ENCODE measurements at places on chromosomes 6 and 20.
A peak's percentile ranks its signal among the peaks of the same experiment; 100 is the strongest.

DNA sequence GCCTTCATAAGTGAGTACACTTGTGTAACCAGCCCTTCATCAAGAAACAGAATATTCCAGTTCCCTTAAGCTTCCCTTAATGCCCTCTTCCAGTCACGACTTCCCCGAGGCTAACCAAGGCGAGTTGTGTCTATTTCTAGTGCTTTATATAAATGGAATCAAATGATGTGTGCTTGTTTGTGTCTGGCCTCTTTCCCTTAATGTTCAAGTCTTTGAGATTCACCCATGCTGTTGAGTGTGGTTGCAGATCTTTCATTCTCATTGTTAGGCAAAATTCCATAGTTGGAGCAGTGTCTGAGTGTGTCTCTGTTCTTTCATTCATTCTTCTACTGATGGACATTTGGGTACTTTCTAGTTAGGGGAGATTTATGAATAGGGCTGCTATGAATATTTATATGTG, 135.0 kb downstream of the CEBPB start:
- no peak for DNase-seq

DNA sequence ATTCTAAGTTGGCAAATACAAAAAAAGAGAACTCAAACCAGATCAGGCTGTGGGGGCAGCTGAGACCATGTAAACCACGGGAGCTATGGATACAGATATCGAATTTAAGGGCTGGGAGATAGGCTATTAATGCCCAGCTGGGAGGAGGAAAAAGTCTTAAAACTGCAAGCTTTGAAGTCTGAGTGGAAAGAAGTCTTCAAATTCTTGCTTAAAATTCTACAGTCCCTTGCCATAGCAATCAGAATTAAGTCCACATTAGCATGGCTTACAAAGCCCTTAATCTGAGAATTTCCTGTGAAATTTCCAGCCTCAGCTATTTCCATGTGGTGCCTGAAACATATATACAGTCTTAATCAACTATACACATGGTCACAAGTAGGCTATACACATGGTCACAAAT, 465.0 kb upstream of the HSF2 start:
- DNase-seq = no peak

DNA sequence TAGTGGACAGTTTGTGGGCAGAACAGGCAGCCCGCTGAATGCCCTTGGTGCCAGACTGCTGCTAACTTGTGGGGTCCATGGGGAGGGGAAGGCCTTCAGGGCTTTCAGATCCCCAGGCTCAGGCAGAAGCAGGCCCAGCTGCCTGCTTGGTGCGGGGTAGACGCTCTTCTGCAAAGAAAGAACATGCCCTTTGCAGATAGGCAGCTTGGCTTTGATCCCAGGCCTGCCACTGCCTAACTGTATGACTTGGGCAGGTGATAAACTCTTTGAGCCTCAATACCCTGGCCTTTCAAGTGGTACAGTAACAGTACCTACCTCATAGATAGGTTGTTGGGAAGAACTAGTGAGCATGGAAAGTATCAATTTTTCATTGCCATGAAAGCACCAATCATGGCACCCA, 28.4 kb downstream of the CHMP4B start:
- DNase-seq = no peak

- no peak for DNase-seq
Measured at GRCh38 chr6:43091020-43091419, 14.9 kb downstream of the PTK7 start.

DNA sequence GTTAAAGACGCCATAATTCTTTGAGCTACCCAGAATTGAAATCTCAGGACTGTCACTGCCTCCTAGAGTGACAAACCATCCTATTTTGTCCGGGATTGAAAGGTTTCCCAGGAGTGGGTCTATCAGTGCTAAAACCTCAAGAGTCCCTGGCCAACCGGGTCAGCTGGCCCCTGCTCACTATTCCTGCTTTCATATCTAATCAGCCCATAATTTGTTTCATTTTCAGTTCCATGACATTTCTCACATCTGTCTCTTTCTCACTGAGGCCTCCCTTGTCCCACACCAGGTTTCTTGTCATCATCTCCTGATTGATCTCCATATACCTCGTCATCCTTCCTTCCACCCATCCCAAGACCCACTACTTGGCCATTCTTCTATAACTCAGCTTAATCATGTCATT, 98.2 kb downstream of the SLC35B3 start:
- DNase-seq = no peak

GRCh38 chr6:154367336-154367735, 10.7 kb upstream of the IPCEF1 start:
- DNase-seq = no peak

GRCh38 chr6:169932491-169932890, 181.1 kb downstream of the ERMARD start:
- no peak for DNase-seq

GRCh38 chr6:17432356-17432755, 39.0 kb downstream of the CAP2 start:
- DNase-seq = no peak

- no peak for DNase-seq
Measured at GRCh38 chr6:103729658-103730057, 1130.1 kb downstream of the HACE1 start.

GRCh38 chr6:5632348-5632935, 371.1 kb downstream of the FARS2 start:
- DNase-seq = no peak

DNA sequence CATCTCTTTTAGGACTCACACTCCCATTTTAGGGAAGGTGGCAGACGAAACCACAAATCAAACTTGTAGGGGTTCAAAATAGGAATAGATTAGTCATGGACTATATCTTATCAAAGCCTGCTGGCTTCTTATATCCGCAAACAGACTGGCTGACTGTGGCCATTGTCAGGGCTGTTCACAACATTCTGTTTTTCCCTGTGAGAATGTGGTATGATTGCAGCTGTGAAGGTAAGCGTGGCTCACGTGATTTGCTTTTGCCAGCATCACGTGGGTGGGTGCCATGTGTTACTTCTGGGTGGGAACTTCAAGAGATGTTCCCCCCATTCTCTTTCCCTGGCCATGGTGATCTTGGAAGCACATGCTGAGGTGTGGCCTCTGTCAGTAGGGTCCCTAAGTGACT, 5.9 kb downstream of the IP6K3 start:
- DNase-seq = no peak

DNA sequence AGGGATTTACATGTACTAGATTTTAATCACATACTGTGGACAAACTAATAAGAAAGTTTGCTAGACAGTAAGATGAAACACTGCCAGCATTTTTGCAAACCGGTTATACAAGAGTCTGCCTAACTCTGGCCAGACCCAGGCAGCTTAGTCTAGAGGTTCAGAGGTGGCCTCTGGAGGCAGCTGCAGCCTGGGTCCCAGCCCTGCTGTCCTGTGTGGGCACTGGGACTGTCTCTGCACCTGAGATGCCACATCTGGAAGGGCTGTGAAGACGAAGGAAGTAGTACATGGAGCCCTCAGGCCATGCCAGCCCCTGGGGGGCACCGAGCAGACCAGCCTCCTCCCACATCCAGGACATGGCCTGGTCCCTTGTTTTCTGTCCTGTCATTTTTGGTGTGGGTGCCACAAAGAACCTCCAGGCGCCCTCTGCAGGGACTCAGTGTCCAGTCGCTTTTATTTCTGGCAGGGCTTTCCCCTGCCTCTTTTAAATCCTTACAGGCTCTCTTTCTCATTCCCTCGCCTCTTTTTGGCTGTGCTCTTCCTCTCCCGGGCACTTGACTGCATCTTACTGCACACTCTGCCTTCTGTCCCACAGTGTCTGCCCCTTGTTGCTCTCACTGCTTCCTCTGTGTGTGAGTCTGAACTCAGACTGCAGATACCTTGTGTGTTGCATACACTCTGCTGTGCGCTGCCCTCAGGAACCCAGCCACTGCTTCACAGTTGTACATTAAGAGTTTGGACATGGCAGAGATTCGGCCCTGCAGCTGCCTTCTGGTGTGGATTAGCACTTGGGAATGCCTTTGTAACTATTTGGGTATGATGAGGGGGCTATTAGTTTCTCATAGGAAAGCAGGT, 216.7 kb downstream of the ZDHHC14 start:
- DNase-seq = no peak

DNA sequence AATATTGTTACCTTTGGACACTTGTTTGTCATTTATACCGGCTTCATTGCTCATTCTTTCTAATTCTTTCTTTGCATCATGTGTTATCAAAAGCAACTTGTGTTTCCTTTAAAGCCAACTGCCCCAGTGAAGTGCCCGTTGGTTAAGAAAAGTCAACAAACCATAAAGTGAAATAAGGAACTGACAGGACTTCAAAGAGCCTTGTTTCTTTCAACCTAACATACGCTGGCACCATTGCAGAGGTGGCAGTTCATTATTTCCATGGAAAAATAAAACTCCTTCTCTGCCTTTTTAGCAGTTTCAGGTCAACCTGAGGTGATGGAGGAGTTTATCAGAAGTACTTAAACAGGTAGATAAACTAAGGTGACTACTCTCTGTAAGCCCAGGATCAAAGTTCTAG, 28.8 kb downstream of the FERMT1 start:
- no peak for DNase-seq

GRCh38 chr6:160927416-160927815, 64.2 kb upstream of the MAP3K4 start:
- no peak for DNase-seq

DNA sequence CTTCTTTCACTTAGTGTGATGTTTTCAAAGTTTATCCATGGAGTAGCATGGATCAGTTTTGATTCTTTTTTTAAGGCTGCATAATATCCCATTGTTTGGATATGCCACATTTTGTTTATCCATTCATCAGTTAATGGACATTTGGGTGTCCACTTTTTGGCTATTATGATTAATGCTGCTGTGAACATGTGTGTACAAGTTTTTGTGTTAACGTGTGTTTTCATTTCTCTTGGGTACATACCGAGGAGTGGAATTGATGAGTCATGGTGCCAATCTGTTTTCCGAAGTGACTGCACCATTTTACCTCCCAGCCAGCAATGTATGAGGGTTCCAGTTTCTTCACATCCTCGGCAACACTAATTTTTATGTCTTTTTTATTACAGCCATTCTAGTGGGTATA, 78.4 kb upstream of the CCDC28A start:
- no peak for DNase-seq

- no peak for DNase-seq
Measured at GRCh38 chr6:90072501-90072900, 178.2 kb downstream of the GJA10 start.

- DNase-seq = no peak
Measured at GRCh38 chr20:17966432-17967310, 1.9 kb downstream of the SNX5 start.

GRCh38 chr20:45111799-45112471, 3.0 kb downstream of the WFDC5 start:
- DNase-seq = no peak

DNA sequence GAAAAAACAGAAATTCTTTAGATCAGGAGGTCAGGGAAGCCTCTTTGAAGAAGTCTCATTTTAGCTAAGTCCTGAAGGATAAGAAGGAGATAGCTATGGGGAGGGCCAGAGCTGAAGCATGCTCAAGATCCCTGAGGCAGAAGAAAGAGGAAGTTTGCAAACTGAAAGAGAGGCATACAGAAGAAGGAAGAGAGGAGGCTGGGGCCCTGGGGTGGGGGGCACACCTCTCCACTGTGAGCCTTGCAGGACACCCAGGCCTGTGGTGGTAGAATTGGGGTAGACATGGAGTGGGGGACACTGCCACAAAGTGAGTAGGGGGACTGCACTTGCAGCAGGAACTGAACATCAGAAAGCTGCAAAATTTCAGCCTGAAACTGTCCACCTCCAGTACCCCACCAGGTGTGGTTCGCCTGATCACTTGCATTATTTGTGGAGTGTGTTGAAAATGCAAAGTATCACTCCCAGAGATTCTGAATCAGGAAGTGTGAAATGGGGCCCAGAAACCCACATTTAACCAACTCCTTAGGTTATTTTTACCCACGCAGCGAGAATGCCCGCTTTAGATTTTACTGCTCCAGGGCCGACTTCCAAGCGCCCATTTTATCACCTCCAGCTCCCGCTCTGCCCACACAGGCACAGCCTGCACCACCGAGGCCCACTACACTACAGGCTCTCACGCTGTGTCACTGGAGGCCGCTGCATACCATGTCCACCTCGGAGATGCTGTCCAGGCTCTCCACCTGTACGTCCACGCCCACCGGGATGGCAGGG, 44.0 kb downstream of the GABRR2 start:
- DNase-seq = no peak

DNA sequence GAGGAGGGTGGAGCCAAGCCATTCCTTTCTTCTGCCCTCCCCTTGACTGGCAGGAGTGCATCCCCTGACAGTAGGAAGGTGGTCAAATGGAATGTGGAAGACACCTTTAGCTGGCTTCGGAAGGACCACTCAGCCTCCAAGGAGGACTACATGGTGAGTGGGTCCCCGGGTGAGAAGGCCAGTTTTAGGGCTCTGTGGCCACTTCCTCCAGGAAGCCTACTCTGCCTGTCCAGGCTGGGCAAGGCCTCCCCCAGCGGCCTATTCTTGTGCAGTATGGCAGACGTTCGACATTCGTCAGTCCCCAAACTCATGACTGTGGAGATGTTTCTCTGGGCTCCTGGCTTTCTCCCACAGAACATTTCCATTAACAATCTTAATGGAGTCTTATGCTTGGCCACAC, 9.1 kb downstream of the PCIF1 start:
- DNase-seq = no peak

GRCh38 chr20:62284448-62284847, 18.3 kb upstream of the ADRM1 start:
- DNase-seq = no peak

- no peak for DNase-seq
Measured at GRCh38 chr6:168939796-168940195, 313.9 kb downstream of the THBS2 start.

GRCh38 chr20:22700367-22700766, 116.0 kb upstream of the FOXA2 start:
- no peak for DNase-seq

DNA sequence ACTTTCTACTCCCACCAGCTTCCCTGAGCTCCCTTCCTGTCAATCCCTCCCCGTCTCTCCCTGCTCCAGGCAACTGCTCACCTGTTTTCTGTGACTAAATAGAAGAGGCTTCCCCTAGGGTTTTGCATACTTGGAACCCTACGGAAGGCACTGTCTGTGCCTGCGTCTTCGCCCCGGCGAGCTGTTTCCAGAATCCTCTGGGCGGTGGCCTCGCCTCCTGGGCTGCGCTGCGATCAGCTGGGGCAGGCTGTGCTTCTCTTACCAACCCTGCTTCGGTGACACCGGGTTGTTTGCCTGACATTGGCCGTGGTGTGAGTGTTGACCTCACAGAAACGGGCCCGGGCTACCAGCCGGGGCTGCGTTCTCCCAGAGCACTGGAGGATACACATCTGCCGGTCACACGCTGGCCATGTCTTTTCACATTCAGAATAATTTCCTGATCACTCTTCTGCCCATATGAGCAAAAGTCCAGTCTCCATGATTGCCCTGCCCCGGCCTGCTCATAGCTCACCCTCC, 29.4 kb upstream of the CCR6 start:
- no peak for DNase-seq

DNA sequence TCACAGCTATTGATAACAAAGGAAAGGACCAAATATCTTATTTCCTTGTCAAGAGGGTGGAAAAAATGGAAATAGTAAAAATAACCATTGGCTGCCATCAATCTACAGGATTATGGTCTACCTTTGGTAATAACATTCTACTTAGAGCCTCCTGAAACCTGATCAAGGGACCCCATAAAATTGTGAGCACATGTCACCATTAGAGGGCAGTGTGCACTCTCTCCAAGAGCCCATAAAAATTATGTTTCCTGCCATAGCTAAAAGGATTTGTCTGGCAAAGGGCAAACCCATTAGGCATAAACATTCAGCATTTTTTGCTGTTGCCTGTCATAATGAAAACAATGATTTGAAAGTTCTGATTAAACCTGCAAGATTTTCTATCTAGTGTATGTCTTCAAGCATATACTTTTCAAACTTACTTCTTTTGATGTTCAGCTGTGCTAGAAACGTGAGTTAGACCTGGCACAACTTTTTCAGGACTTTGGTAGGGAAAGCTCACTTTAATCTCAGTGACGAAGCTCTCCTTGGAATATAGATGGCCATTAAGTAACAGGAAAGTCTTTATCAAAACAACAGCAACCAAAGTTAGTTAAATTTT, 120.7 kb upstream of the ZFP64 start:
- peak; percentile 25 for DNase-seq

All from T follicular helper cell (primary cell).